ENCODE measurements at places on chromosomes 2 and 18.

- no peak for DNase-seq
These were observed 16.3 kb downstream of the ODC1 start for GRCh38 chr2:10431797-10432196.

GRCh38 chr2:31397094-31397493 is 17.4 kb downstream of the XDH start:
- no peak for DNase-seq

GRCh38 chr2:64080179-64080578 is 61.0 kb upstream of the VPS54 start:
- DNase-seq, result no peak

GRCh38 chr2:75162897-75163296 is 36.4 kb downstream of the TACR1 start:
- DNase-seq, result no peak

- no peak for DNase-seq
These were observed 89.0 kb downstream of the INSIG2 start for GRCh38 chr2:118177318-118177717.

- DNase-seq, result no peak
These were observed 80.5 kb upstream of the FRZB start for GRCh38 chr2:182946958-182947369.

GRCh38 chr2:65528241-65528574 is 95.8 kb upstream of the SPRED2 start:
- DNase-seq, result no peak

GRCh38 chr2:215848698-215849097 is 164.7 kb downstream of the MREG start:
- DNase-seq, result no peak

- no peak for DNase-seq
These were observed 36.0 kb downstream of the SERTAD2 start for GRCh38 chr2:64617631-64618151.

GRCh38 chr2:168773719-168774521 is 28.5 kb upstream of the NOSTRIN start:
- DNase-seq, result no peak

DNA sequence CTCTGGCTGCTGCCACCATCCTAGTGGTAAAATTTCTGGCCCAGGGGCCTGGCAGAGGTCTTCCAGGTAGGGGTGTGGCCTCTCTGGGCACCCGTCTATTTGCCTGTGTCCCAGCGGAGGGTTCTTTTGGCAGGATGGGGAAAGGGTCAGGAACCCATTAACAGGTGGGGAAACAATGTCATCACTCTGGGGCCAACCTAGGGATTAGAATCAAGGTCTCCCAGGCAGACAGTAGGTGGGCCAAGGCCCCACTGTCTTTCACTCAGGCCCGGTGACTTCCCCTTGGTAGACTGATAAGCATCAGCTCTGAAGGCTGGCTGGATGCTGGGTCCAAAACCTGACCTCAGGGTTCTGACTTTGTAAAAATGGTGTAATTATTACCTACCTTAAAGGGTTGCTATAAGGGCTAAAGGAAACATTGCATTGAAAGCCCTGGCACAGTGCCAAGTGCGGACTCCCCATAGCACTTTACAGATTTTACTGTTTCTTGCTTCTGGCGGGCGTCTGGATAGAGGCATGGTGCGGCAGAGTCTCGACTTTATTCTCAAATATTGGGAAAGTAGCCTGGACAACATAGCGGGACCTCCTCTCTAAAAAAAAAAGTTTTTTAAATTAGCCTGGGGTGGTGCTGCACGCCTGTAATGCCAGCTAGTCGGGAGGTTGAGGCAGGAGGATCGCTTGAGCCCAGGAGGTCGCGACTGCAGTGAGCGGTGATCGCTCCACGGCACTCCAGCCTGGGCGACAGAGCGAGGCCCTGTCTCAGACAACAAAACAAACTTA is 2.2 kb downstream of the LBX2 start:
- DNase-seq, result no peak

DNA sequence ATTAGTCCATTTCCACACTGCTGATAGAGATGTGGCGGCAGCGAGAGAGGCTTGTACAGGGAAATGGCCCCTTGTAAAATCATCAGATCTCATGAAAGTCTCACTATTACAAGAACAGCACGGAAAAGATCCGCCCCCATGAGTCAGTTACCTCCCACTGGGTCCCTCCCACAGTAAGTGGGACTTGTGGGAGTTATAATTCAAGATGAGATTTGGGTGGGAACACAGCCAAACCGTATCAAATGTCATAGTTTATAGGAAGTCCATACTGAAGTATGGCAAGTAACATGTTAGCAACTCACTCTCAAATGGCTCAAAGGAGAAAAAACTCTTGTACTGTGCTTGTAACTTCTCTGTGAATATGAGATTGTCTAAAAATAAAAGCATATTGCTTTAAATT is 56.1 kb downstream of the FARP2 start:
- no peak for DNase-seq

DNA sequence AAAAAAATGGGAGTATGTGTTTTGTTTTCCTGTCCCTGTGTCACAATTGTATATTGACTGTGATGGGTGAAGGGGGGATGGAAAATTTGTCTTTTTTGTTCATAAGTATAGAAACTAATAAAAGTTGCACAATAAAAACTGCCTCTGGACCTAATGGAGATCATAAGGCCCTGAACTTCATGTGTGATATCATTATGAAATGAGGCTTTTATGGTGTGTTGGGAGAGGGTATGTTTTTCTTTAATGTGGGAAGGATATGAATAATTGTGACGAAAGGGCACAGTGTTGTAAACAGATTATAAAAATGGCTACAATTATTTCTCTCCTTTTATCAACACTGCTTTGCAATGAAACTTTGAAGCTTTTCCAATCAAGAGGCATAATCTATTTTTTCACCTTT is 1889.3 kb upstream of the CELF4 start:
- no peak for DNase-seq

DNA sequence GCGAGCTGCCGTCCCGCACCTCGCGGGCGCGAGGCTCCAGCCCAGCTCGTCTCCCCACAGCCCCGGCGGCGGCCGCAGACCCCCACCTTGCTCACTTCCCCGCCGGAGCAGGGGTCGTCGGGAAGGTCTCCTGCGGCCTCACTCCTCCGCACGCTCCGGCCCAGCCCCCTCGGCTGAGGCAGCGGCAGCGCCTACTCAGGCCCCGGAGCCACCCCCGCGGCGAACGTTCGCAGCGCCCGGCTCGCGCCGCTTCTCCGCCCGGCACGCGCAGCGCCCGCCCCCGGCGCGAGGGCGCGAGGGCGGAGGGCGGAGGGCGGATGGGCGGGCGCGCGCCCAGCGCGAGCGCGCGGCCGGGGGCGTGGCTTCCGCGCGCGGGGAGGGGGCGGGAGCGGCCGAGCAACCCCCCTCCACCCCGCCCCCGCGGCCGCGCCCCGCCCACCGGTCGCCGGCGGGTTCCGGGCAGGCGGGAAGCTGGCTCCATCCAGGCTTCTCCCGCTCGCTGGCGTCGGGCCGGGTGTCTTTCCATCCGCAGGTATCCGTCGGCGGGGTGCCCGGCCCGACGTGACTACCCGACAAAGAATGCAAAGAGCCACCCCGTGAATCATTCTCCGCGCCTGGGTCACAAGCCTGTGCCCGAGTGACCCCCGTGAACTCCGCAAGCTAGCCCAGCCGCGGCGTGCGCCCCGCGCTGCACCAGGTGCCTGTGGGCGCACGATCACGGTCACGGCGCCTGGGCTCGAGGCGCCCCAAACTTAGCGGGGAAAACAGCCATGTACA is at the start of gene DTNB:
DTNB (minus strand) TSS at position 278 of the 777 bp plus-strand sequence. CDS start 20,917 bp downstream, outside the sequence.
- peak; percentile 72 for DNase-seq

- DNase-seq, result no peak
These were observed 60.9 kb downstream of the EDAR start for GRCh38 chr2:108927936-108928659.

GRCh38 chr2:69745035-69745434 is 3.1 kb downstream of the ANXA4 start:
- no peak for DNase-seq
